ENCODE measurements at places on chromosomes 11 and 22. TPM values are rescaled to one million over a fixed set of nuclear protein-coding genes. Genes with fewer than 3 reads are reported as not detected.

The TTC36 gene
- not detected for polyA plus RNA-seq

- no peak for DNase-seq
Measured at GRCh38 chr22:49512487-49513165, 315.0 kb downstream of the BRD1 start.

GRCh38 chr11:130166457-130166784, 6.8 kb downstream of the ST14 start:
- DNase-seq = peak; percentile 99

DNA sequence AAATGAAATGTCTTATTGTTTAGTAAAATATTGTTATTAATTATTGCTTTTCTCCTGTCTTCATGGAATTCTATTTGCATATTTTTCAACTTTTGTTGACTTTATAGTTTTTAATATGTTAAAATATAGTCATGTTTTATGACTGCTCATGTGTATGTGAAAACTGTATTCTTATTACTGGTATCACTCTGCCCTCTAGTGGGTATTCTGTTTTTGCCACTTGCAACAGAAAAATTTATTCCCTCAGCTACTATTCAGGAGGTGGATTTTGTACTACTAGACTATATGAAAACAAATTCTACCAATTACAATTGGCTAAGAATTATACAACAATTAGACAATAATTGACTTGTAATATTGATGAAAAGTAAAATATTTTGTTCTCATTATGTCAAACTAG, 45.0 kb downstream of the OR4C6 start:
- DNase-seq = peak; percentile 15

DNA sequence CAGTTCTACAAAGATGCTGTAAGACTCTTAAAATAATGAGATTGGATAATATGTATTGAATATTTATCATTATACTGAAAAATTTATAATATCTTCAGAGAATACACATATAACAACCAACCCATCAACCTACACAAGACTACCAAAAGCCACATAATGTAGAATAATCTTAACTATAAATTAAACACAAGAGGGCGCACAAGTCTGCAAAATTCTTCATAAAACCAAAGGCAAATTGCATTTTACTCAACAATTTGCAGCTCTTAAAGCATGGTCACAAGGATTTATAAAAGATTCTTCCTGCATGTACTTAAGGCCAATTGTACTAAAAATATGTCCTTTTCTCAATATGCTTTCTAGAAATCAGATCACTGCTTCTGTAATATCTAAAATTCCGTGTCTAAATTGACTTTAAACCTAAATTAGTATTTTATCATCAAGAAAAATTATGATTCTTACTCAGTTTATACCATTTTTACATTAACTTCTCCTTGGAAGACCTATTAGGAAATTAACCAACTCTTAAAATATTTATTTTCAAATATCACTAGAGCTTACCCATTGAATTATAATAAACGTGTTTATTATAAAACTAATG, 79.0 kb downstream of the TTC28 start:
- DNase-seq = peak; percentile 24

All from mammary epithelial cell (primary cell).